ENCODE measurements at places on chromosomes 1 and 21.

GRCh38 chr1:197355248-197355995 is 87.4 kb downstream of the CRB1 start:
- no peak for ATAC-seq

DNA sequence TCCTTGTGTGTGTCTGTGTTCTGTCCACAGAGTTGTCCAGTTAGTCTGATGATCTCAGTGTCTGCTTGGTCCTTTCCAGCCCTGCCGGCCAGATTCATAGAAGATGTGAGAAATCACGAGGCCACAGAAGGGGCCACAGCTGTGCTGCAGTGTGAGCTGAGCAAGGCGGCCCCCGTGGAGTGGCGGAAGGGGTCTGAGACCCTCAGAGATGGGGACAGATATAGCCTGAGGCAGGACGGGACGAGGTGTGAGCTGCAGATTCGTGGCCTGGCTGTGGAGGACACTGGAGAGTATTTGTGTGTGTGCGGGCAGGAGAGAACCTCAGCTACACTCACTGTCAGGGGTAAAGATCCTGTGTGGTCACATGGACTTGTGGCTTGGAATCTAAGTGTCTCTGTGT is 95.8 kb downstream of the OBSCN start:
- ATAC-seq = no peak

DNA sequence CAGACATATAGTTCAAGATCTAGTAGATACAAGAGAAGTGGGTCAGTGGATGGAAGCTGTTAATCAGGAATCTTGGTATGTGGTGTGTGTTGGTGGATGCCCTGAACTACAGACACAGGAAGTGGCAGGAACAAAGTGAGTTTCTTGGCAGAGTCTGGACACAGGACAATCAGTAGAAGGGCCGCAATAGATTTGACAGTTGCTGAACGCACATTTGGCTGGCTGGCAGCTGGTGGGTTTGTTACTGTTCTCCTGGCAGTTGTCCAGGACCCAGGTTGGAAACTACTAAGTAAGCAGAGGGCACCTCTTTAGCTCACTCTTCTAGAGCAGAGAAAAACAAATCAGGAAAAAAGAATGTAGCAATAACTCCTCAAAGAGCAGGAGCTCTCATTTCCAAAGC is 13.2 kb downstream of the KRTAP26-1 start:
- ATAC-seq = no peak

DNA sequence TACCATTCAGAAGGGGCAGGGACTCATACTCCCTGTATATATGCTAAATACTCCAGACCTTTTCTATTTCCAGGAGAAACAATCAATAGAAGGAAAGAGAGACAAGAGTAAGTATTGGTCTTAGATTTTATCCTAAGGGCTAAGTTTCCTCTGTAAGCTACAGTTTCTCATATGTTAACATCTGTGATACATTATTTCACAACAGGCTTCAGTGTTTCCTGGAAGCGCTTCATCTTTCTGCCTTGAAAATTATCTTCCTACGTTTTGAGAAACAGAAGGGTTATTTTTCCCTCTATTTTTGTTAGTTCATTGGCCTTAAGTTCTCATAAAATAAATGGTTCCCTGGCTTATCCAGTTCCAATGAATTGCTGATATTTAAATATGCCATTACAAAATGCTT is 15.6 kb downstream of the FMO1 start:
- ATAC-seq = no peak

- peak; percentile 36 for ATAC-seq
These were observed 147.2 kb downstream of the CHD1L start for GRCh38 chr1:147389532-147390184.

DNA sequence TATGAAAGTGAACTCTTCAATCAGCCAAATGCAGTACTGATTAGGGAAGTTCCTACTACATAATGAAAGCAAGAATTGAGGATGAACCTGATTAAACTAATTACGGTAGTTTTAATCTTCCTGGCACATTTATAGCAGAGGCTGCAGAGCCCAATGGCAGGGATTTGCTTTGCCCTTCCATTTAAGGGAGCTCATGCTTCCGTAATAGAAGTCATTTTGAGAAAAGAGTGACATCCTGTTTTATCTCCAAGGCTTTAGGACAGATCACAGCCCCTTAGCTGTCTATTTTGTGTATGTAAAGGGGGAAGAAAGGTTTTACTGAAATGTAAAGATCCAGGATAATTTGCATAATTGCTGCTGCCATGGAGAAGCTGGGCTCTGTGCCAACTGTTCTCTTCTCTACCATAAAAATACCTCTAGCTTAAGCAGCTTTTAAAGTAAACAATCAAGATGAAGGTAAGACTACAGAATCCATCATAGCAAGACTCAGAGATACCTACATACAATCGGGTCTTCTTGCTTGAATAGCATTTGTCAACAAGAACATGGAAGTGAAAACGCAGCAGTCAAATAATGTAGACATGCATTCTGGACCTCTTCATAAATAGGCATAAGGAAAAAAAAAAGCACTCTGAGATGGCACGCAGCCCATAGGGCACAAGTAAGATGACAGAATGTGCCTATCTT is 62.5 kb downstream of the ASH1L start:
- ATAC-seq = peak; percentile 88

DNA sequence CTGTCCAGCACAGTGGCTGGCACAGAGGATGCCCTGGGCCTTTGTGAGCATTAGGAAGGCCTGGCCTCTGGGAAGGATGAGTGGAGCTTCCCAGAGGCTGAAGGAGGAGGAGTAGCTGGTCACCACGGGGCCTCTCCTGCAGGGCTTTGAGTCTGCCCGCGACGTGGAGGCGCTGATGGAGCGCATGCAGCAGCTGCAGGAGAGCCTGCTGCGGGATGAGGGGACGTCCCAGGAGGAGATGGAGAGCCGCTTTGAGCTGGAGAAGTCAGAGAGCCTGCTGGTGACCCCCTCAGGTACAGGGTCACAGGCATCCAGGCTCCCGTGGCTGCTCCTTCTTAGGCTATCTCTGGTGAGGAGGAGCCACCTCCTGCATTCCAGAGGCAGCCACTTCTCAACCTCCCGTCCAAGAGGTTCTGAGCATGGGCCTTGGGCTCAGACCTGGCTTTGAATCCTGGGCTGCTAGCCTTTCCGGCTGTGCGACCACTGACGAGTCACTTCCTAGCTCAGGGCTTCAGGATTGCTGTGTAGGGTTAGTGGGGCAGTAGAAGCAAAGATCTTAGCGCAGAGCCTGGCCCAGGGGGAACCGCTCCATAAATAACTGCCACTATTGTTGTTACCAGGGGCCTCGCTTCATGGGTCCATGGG is 14.0 kb downstream of the SESN2 start:
- ATAC-seq = no peak

Data from stimulated activated memory B cell treated with anti-CD40 and anti-IgM and Interleukin-4, amounts not matched to agents 10 μg/mL and 1 μg/mL and 100 μg/mL, for 72 hours (primary cell).